ENCODE measurements at places on chromosomes 1 and 21.
A peak's percentile ranks its signal among the peaks of the same experiment; 100 is the strongest.

- DNase-seq, result no peak
These were observed 7.9 kb upstream of the AMPD1 start for GRCh38 chr1:114703242-114703641.

DNA sequence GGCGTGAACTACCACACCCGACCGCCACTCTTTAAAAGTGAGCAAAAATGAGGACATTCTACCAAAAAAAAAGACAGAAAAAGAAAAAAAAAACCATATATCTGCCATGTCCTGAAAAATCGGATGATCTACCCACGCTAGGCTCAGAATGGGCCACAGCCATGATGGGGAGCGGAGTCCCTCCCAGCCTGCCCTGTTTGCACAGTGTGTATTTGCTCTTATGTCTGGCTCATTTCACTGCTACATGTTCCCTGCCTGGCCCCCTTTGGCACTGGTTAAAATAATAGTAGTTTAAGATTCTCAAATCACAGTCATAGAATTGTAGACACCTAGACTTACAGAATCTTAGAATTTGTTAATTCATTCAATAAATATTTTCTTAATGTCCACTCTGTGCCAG, 121.9 kb downstream of the PTPRU start:
- DNase-seq, result no peak

DNA sequence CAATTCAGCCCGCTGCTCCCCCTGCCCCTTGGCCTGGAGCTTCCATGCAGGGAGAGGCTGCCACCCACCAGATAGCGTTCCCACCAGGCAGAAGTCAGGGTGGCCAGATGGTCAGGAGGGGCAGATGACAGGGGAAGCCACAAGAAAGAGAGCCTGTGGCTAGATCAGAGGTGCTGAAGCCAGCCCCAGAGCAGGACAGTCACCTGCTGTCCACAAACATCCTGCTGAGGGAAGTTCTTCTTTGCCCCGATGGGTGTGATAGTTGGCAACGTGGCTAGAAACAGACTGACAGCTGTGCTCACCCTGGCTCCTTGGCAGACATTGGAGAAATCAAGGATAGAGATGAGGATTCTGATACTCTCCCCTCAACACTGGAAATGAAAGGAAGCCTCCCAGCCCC, 27.2 kb upstream of the SRP9 start:
- DNase-seq, result no peak

DNA sequence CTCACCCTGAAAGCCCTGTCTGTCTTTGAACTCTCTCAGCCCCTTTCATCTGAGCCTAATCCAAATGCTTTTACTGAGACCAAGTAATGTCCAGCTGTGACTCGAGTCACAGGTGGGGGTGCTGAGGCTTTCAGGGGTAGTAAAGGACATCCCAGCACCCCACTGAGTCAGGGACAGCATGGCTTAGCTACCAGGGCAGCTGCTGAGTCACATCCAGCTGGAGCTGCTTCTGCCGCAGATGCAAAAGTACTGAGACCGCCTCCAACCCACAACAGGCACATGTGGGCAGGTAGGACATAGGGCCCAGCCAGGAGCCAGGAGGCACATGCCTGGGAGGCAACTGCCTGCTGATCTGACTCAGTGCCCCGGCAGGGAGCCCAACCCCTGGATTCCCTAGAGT, 6.7 kb upstream of the VSIG8 start:
- DNase-seq, result no peak

DNA sequence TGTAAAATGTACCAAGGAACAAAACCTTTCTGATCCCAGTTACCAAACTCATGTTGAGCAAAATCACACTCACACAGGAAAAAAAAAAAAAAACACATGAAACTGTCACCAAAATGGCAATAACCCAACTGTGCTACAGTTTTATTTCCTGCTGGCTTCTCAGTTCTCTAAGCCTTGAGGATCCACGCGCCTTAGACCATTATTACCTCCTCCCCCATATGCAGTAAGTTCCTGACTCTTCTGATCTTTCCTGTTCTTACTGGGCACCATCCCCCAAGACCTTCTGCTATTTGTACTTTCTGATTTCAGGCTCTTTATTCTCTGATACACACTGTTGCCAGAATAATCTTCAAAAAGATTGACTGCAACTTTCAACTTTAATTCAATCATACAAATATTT, 79.6 kb downstream of the SLC45A1 start:
- DNase-seq, result no peak

DNA sequence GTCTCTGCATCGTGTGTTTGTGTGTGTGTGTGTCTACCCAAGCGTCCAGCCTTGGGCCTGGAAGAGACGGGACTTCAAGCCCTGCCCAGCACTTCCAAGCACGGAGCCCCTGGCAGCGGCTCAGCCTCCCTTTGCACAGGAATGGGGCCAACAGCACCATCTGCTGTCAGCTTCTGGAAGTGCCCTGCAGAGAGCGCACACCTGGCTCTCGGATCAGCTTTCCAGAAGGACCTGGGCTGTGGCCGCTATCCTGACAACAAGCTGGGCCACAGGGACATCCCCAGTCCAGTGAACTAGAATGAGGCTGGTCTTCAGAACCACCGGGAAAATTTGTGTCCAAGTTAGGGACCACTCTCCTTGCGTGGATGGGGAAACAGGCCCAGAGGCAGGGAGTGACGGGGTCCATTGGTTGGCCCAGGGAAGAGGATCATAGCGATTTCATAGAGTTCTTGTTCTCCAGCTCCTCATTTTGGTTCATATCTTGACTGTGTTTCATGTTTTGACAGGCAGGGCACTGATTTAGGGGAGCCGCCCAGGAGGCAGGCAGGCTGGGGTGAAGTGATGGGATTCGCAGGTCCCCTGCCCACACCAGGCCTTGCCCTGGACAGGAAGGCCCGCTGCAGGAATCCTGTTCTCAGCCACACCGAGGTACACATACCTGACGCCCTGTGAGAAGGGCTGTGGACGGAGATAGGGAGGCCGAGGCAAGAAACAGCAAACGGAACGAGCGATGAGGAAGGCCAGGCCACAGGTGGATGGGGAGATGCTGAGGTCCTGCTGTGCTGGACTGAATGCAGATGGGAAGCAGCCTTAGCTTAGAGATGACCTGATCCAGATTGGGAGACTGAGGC, 38.4 kb downstream of the TAS1R2 start:
- peak; percentile 2 for DNase-seq

GRCh38 chr1:88649932-88650331, 34.1 kb upstream of the PKN2 start:
- DNase-seq, result no peak

DNA sequence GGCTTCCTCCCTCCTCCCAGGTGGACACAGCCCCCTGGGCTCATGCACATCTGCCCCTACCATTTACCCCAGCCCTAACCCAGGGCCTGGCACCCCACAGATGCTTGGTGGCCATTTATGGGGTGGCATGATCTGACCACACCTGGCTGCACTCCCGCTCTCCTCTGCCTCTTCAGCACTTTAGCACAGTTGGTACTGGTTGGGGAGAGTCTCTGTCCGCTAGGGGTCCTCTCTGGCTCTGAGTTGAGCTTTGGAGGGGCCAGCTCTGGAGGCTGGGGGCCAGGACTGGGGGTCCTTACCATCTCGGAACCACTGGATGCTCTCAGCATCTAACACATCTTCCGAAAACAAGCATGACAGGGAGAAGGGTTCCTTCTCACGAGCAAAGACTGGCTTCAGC, 17.4 kb downstream of the MYOM3 start:
- DNase-seq, result no peak

- no peak for DNase-seq
These were observed 33.0 kb downstream of the CACHD1 start for GRCh38 chr1:64502931-64503330.

- DNase-seq, result no peak
These were observed 13.4 kb downstream of the KIF21B start for GRCh38 chr1:201009962-201010645.

GRCh38 chr1:93679546-93679945, 2.1 kb downstream of the BCAR3 start:
- no peak for DNase-seq

GRCh38 chr21:44259082-44259705, 2.5 kb downstream of the DNMT3L start:
- no peak for DNase-seq

GRCh38 chr1:85058786-85059185, 10.5 kb upstream of the MCOLN3 start:
- no peak for DNase-seq

- no peak for DNase-seq
These were observed 7.7 kb downstream of the SELENON start for GRCh38 chr1:25807480-25808390.

- no peak for DNase-seq
These were observed 777.2 kb upstream of the ADAMTS5 start for GRCh38 chr21:27743971-27744564.

- DNase-seq, result no peak
These were observed 94.7 kb downstream of the NTMT2 start for GRCh38 chr1:170240409-170240808.

DNA sequence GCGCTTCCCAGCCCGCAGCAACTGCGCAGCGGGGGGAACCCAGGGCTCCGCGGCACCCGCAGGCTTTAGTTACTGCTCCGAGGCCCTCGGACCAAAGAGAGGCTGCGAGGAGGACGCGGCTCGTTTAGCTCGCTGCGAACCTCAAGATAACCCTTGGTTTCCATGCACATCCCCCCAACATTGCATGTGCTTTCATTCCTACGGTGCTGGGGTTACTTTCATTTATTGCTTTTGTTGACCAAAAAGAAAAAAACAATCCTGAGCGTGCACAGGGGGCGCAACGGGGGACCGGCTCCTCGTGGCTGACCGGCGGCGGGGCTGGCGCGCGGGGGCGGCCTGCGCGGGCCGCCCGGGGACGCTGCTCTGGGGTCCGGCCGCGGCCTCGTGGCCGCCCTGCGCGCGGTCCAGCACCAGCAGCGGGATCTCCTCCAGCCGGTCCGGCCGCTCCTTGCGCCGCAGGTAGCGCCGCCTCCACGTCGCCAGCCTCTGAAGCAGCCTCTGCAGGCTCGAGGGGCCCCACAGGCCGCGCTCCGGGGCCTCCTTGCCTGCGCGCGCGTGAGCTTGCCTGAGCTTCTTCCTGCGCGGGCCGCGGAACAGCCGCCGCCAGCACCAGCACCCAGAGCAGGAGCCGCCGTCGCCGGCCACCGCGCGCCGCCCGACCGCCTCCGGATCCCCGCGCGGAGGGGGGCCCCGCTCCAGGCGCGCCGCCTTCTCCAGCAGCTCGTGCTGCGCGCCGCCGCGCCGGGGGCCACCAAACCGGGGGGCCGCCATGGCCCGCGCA, 77.4 kb downstream of the DESI2 start:
- peak; percentile 5 for DNase-seq

Measured in NCI-H774 (cell line).